Glutamatergic neuron (in vitro differentiated cells): ENCODE measurements at places on chromosomes 2 and 18. TPM values are rescaled to one million over a fixed set of nuclear protein-coding genes. Genes with fewer than 3 reads are reported as not detected.

GRCh38 chr2:63054841-63055225, 4.2 kb downstream of the OTX1 start:
- H3K27ac ChIP-seq: no peak overlapping the region
- peaks cover 50% of the 10 kb centered on the region for H3K27me3 ChIP-seq
- peaks cover under 1% of the 10 kb centered on the region for H3K36me3 ChIP-seq
- H3K4me3 ChIP-seq: peak overlapping the region; percentile 46

- no peaks in the 10 kb centered on the region for H3K27me3 ChIP-seq
- H3K27ac ChIP-seq: no peak overlapping the region
- H3K4me1 ChIP-seq: no peaks in the 10 kb centered on the region
- H3K4me3 ChIP-seq: no peak overlapping the region
- no peaks in the 10 kb centered on the region for H3K36me3 ChIP-seq
Measured at GRCh38 chr2:138724327-138724726, 55.9 kb downstream of the NXPH2 start.

DNA sequence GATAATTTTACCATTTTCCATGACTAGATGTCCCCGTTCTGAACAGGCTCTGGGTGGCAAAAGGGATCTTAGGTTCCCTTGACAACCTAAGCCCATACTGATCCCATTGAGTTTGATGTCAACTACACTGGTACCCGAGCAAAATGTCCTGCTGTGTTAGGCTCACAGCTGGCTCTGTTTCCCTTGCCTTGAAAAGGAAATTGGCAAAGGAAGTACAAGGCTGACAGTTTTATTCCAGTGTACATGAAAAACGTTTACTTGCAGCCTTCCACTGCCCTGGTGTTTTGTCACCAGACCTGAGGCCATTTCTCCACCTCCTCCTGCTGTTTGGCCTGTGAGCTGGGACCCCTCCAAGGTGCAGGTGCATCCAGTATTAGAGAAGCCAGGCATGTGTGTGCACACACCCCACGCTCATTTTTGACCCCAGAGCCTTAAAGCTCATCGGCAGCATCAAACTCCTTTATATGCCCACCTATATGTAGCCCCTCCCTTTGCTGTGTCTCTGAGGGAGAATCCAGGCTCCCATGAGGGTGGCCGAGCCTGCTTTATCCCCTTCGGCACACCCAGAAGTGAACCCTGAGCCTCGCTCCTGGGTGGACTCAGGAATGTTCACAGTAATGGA, 171.3 kb downstream of the NDUFA10 start:
- no peak for DNase-seq
- H3K4me1 ChIP-seq: no peaks in the 10 kb centered on the region
- H3K36me3 ChIP-seq: peaks cover 16% of the 10 kb centered on the region
- no peak overlapping the region for H3K27ac ChIP-seq

DNA sequence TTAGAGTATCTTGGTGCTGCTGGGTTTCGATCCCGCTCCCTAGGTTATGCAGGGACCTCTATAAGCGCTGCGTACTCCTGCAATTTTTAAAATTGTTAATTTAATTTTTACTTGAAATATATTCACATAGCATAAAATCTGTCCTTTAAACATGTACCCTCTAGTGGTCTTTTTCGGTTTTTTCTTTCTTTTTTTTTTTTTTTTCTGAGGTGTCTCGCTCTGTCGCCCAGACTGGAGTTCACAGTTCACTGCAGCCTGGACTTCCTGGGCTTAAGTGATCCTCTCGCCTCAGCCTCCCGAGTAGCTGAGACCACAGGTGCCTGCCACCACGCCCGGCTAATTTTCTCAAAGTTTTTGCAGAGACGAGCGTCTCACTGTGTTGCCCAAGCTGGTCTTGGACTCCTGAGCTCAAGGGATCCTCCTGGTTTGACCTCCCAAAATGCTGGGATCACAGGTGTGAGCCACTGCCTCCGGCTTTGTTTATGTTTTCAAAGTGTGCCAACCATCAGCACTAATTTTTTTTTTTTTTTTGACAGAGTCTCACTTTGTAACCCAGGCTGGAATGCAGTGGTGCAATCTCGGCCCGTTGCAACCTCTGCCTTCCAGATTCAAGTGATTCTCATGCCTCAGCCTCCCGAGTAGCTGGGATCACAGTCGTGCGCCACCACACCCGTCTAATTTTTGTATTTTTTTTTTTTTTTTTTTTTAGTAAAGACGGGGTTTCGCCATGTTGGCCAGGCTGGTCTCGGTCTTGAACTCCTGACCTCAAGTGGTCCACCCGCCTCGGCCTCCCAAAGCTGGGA, 585 bp upstream of the MOB1A start:
- peaks cover 17% of the 10 kb centered on the region for H3K4me1 ChIP-seq
- H3K36me3 ChIP-seq: peaks cover 16% of the 10 kb centered on the region
- H3K27ac ChIP-seq: peak overlapping the region; percentile 81
- DNase-seq: no peak

DNA sequence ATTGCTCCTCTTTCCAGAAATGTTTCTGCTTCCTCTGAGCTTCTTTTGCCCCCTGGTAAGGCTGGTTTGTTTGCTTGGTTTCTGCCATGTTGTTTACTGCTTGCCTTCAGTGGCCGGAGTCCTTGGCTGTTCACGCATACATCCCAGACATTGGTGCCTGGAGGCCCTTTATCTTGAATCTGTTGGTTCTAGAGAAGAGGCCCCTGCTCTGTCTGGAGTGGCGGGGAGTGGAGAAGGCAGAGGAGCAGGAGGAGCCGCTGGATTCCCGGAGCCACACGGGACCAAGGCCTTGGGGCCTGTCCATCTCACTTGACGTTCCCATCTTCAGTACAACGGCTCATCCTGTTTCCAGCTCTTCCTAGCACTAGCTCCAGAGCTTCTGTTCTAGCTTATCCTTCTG, 77.2 kb upstream of the PXDN start:
- H3K27me3 ChIP-seq: peaks cover 5% of the 10 kb centered on the region
- H3K4me1 ChIP-seq: peaks cover 48% of the 10 kb centered on the region
- no peak overlapping the region for H3K4me3 ChIP-seq
- H3K36me3 ChIP-seq: no peaks in the 10 kb centered on the region

- H3K27ac ChIP-seq: no peak overlapping the region
- DNase-seq: no peak
- no peak overlapping the region for H3K4me3 ChIP-seq
- H3K27me3 ChIP-seq: no peaks in the 10 kb centered on the region
- no peaks in the 10 kb centered on the region for H3K36me3 ChIP-seq
Measured at GRCh38 chr2:191638802-191639172, 39.1 kb upstream of the NABP1 start.

DNA sequence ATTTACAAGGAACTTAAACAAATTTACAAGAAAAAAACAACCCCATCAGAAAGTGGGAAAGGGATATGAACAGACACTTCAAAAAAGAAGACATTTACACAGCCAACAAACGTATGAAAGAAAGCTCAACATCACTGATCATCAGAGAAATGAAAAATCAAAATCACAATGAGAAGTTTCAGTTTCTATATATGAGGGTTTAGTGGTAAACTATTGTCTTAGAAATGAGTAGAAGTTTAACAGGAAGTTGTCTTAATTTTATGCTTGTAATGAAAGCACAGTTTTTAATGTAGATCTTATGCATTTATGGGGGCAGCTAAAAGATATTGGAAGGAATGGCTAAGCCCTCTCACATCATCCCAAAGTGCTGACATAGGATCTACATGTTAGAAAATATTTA, 325.4 kb downstream of the ERBB4 start:
- no peaks in the 10 kb centered on the region for H3K36me3 ChIP-seq
- no peak overlapping the region for H3K27ac ChIP-seq
- no peak for DNase-seq
- no peak overlapping the region for H3K4me3 ChIP-seq

- no peaks in the 10 kb centered on the region for H3K36me3 ChIP-seq
- peak overlapping the region; percentile 77 for H3K4me3 ChIP-seq
- no peak overlapping the region for H3K27ac ChIP-seq
- DNase-seq: no peak
- H3K27me3 ChIP-seq: peaks cover 16% of the 10 kb centered on the region
Measured at GRCh38 chr2:204545861-204546735, 823 bp downstream of the PARD3B start.

GRCh38 chr2:238841542-238842164, 6.2 kb upstream of the TWIST2 start:
- no peak for DNase-seq
- H3K36me3 ChIP-seq: peaks cover 4% of the 10 kb centered on the region
- H3K4me1 ChIP-seq: peaks cover 2% of the 10 kb centered on the region
- no peak overlapping the region for H3K27ac ChIP-seq
- H3K27me3 ChIP-seq: peaks cover 17% of the 10 kb centered on the region

- peaks cover 3% of the 10 kb centered on the region for H3K27me3 ChIP-seq
- H3K4me1 ChIP-seq: peaks cover 1% of the 10 kb centered on the region
- DNase-seq: no peak
Measured at GRCh38 chr18:10543277-10543676, 17.4 kb downstream of the NAPG start.

The SOX11 gene
- total RNA-seq: 576 TPM

The SANBR gene
- total RNA-seq: 57.0 TPM

The GKN1 gene
- total RNA-seq: not detected

The TPO gene
- not detected for total RNA-seq

The POMC gene
- 0.29 TPM for total RNA-seq

The RIT2 gene
- not detected for total RNA-seq

The TBC1D8 gene
- 14.6 TPM for total RNA-seq
